Right renal pelvis (tissue), 4 donors: ENCODE measurements at places on chromosomes 13 and 19. TPM values are rescaled to one million over a fixed set of nuclear protein-coding genes. Genes with fewer than 3 reads are reported as not detected.

GRCh38 chr19:45917421-45918091, 3.0 kb upstream of the NANOS2 start:
- no peak for DNase-seq

DNA sequence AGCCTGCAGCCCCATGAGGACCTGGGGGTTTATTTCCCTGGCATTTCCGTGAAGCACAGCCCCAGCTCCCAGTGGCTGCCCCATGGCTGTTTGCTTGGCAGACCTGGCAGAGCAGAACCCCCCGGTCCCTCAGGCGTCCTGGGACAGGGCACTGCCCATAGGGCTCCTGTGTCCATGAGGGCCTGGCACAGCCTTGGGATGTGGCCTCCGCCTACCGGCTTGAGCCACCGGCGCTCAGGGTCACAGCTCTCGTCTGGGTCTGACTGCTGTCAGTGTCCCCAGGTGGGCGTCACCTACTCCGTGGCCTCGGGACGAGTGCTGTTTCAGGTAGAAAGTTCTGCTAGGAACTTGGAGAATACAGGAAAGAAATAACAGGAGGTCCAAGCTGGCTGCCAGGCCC, 52.8 kb downstream of the MYO9B start:
- no peak for DNase-seq

- DNase-seq = no peak
Measured at GRCh38 chr19:12946092-12946721, 545 bp downstream of the RAD23A start.

Gene CLDN10
- 122 TPM for polyA plus RNA-seq
